ENCODE measurements at places on chromosomes 2 and 18. TPM values are rescaled to one million over a fixed set of nuclear protein-coding genes. Genes with fewer than 3 reads are reported as not detected.

Gene C2orf78
- total RNA-seq, result not detected

Gene DPP10
- not detected for total RNA-seq

Gene SERPINB13
- not detected for total RNA-seq

Gene SNED1
- 1.1 TPM for total RNA-seq

Gene LIMS4
- 2.5 TPM for total RNA-seq

Gene FASTKD2
- 70.3 TPM for total RNA-seq

Gene SAG
- not detected for total RNA-seq

GRCh38 chr2:162143969-162144368, 8.1 kb downstream of the GCG start:
- no peak overlapping the region for H3K4me3 ChIP-seq
- H3K36me3 ChIP-seq, result no peaks in the 10 kb centered on the region
- peaks cover 5% of the 10 kb centered on the region for H3K4me1 ChIP-seq
- no peaks in the 10 kb centered on the region for H3K27me3 ChIP-seq
- DNase-seq, result no peak
- no peak overlapping the region for H3K27ac ChIP-seq

GRCh38 chr2:110720547-110720946, 11.8 kb upstream of the ACOXL start:
- no peak for DNase-seq
- no peak overlapping the region for H3K4me3 ChIP-seq
- peaks cover 34% of the 10 kb centered on the region for H3K27me3 ChIP-seq
- H3K4me1 ChIP-seq, result no peaks in the 10 kb centered on the region
- no peak overlapping the region for H3K27ac ChIP-seq

DNA sequence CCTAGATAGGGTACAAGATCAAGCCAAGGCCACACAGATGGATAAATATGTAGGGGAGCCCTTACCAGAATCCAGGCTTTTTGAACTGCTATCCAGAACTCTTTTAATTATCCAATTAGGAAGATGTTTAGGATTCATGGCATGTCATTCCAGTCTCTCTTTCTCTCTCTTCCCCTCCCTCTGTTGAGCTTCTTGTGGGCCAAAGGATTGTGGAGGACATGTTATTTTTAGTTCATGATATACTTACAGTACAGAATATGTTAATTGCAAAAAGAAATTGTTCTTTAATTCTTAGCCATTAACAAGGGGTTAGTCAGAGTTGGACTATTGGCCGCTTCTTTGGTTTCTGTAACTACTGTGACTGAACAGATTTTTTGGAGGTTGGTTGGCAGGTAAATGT, 113.0 kb downstream of the SETBP1 start:
- DNase-seq, result no peak
- no peak overlapping the region for H3K27ac ChIP-seq
- H3K4me3 ChIP-seq, result no peak overlapping the region
- peaks cover 3% of the 10 kb centered on the region for H3K4me1 ChIP-seq
- H3K27me3 ChIP-seq, result no peaks in the 10 kb centered on the region
- H3K36me3 ChIP-seq, result no peaks in the 10 kb centered on the region

DNA sequence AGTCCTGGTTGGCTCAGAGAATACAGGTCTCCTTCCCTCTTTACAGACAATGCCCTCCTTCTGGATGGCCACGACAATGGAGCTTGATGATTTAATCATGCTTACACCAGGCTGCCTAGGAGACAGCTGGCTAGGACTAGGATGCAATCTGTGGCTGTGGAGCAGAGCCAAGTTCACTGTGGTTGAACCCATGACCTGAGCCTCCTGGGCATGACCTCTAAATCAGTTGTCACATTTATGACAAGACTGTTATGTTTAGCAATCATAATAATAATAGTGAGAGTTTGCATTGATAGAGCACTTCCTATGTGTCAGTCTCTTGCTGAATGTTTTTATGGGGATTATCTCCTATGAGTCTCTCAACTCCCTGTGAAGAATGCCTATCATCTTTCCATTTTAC, 244.1 kb downstream of the ICOS start:
- H3K27ac ChIP-seq, result no peak overlapping the region
- no peaks in the 10 kb centered on the region for H3K36me3 ChIP-seq
- H3K4me1 ChIP-seq, result no peaks in the 10 kb centered on the region
- no peak overlapping the region for H3K4me3 ChIP-seq
